ENCODE measurements at places on chromosomes 7 and 10.

DNA sequence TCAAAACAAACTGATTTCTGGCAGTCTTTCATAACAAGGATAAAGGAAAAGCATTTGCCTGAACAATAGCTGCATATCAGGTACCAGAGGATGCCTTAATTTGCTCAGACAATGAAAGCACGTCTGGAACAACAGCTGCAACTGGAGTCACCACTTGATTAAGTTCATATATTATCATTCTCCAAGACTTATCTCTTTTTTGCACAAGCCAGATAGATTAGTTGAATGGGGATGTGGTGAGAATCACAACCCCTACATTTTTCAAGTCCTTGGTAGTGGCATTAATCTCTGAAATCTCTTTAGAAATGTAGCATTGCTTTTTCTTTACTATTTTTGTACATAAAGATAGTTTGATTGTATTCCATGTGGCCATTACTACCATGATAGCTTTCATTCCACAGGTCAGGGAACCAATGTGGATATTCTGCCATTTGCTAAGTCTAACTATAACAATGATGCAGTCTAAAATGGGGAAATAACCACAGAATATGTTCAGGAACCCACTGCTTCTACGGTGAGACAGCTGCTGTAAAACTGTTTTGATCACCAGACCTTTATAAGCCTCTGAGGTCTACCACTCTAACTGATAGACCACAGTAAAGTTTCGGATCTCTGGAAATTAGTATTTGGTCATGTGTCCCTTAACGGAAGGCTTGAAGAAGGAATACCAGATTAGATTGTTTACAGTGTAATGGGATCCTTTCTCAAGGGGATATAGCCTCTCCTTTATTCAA, 1176.2 kb downstream of the DNAJB9 start:
- no peak for DNase-seq

DNA sequence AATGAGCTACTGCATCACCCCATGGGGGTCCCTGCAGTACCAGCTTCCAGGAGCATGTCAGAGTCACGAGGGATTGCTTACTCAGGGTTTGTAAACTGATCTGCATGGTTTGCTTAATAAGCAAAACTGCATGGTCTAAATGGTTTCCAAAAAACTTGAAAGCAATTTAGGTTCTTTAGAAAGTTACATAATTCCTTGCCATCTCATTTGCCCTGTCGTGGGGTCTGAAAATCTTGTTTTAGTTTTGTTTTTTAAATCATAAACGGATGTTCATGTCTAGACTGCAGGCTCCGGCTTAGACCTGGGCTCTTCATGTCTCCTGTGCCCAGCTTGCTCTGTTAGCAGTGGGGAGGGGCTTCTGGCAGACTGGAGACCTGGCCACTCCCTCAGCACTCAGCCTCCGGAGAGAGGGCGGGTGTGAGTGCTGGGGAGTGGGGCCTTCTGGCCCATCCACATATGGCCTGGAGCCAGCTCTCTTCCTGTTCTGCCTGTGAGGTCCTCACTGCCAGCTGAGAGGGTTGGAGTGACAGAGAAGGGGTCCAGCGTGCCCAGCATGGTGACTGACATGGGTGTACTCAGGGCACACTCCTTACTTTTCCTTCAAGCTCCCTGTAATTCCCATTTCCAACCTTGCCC, 17.5 kb downstream of the PRF1 start:
- peak; percentile 74 for DNase-seq

GRCh38 chr7:129774359-129774758, 162.8 kb downstream of the NRF1 start:
- peak; percentile 49 for DNase-seq

DNA sequence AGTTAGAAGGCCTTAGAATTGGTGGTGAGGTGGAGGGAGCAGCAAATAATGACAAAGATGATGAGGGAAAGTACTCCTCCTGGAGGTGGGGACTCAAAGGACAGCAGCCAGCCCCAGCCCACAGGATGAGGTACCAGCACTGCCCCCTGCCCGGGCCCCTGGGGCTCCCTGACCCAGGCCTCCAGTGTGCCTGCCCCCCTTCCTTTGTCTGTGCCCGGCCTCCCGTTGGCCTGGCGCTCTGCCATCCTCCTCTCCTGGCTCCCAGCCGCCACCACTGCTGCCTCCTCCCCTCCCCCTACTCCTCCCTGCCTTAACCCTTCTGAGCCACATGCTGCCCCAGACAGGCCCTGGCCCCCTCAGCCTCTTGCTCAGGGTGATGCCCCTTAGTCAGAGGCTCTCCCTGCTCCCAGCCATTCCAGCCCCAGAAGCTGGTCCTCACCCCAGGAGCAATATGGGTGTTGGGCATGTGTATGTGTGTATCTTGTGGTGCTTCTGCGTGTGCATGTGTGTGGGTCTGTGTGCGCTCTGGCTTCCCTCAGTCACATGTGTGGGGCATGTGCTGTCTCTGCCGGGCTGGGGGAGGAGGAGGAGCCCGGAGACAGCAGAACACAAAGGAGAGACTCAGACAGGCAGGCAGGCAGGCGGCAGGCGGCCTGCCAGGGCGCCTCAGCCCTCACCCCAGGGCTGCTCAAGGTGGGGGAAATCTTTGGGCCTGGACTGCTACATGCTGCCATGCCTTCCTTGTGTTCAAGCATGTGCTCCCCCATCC, 2.6 kb downstream of the LDB1 start:
- peak; percentile 71 for DNase-seq

GRCh38 chr10:75657351-75657750, 225.9 kb downstream of the LRMDA start:
- DNase-seq: no peak

- DNase-seq: no peak
Measured at GRCh38 chr7:25889765-25890164, 262.2 kb upstream of the NFE2L3 start.

GRCh38 chr10:13298748-13299436, 972 bp downstream of the PHYH start:
- no peak for DNase-seq
